Testis (tissue), 5 donors: ENCODE measurements at places on chromosomes 12 and 14. TPM values are rescaled to one million over a fixed set of nuclear protein-coding genes. Genes with fewer than 3 reads are reported as not detected.

DNA sequence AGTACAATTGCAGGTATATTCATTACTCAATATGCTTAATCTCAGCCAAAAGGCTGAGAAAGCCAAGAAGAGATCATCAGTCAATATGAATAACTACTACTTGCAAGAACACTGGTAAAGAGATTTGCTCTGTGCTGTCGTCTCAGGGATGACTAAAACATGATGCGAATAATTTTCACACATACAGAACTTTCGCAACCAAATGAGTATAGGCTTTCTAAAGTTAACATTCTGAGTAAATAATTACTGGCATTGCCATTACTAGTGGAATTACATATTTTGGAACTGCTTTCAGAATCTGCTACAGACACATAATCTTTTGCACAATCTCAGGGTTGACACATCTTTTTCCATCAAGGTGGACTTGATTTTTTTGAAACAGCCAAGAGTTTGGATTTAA is 24.7 kb downstream of the NCKAP1L start:
- H3K27ac ChIP-seq = no peak overlapping the region
- H3K36me3 ChIP-seq = no peaks in the 10 kb centered on the region
- H3K4me3 ChIP-seq = no peak overlapping the region
- DNase-seq = no peak

- H3K4me1 ChIP-seq = no peaks in the 10 kb centered on the region
- no peak overlapping the region for H3K4me3 ChIP-seq
Measured at GRCh38 chr12:131776237-131776889, 51.8 kb upstream of the MMP17 start.

PMCH gene
- not detected for total RNA-seq

DNA sequence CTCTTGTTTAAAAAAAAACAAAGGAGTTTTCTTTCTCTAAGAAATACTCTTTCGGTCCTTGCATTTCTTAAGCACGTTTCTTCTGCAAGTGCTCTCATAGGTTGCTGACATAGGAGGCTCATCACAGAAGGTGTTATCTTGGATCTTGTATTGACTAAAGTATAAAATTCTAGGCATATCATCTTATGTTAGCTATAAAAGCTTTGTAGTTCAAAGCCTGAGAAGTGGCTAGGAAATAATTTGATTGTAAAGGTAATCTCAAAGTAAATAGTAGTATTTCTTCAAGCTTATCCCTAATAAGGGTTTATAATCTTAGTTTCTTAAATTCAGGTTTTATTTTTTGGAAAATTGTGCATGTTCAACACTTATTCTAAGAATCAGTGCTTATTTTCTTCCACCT is 778.9 kb downstream of the TMTC2 start:
- no peak overlapping the region for H3K27ac ChIP-seq
- H3K27me3 ChIP-seq = no peaks in the 10 kb centered on the region
- H3K4me1 ChIP-seq = no peaks in the 10 kb centered on the region
- H3K4me3 ChIP-seq = no peak overlapping the region

DNA sequence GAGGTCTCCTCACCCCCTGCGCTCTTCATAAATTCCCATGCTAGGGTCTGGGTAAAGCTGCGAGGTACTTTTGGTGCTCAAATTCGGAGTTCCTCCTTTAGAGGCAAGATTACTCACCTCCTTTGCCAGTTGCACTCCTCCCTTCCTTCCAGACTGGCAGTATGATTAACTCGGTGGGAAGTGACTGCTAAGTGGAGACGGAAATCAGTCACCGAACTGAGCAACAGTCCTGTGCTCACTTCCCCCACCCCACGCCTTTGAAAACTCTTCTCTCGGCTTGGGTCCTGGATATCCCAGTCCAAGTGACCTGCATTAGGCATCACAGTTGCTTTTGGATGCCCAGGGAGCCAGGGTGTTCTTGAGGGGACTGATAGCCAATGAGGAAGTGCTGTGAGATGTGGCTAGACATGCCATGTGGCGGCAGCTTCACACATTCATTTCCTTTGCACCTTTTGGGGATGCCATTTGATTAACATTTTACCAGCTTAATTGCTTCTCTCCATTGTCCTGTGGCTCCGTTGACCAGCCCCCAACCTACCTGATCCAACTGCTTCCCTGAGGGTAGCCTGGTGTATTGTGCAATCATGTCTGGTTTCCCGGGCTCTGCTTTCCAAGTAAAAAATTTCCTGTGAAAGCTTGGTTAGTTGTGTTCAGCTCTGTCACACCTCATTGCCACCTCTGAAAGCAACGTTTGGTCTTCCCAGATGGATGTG is 840 bp downstream of the PNP start:
- H3K36me3 ChIP-seq = no peaks in the 10 kb centered on the region
- no peaks in the 10 kb centered on the region for H3K27me3 ChIP-seq
- H3K4me1 ChIP-seq = no peaks in the 10 kb centered on the region
- H3K4me3 ChIP-seq = peak overlapping the region; percentile 61
- DNase-seq = peak; percentile 35

- no peak overlapping the region for H3K27ac ChIP-seq
- no peaks in the 10 kb centered on the region for H3K4me1 ChIP-seq
- DNase-seq = no peak
- no peaks in the 10 kb centered on the region for H3K36me3 ChIP-seq
- H3K27me3 ChIP-seq = no peaks in the 10 kb centered on the region
- no peak overlapping the region for H3K4me3 ChIP-seq
Measured at GRCh38 chr12:77609016-77609415, 221.7 kb upstream of the NAV3 start.

DDN gene
- 0.55 TPM for total RNA-seq

GRCh38 chr14:61217516-61217915 is 63.6 kb downstream of the TMEM30B start:
- DNase-seq = no peak
- H3K36me3 ChIP-seq = no peaks in the 10 kb centered on the region
- H3K4me3 ChIP-seq = no peak overlapping the region
- H3K27ac ChIP-seq = no peak overlapping the region

IGF1 gene
- 50.9 TPM for total RNA-seq

FGF23 gene
- total RNA-seq = not detected

DNA sequence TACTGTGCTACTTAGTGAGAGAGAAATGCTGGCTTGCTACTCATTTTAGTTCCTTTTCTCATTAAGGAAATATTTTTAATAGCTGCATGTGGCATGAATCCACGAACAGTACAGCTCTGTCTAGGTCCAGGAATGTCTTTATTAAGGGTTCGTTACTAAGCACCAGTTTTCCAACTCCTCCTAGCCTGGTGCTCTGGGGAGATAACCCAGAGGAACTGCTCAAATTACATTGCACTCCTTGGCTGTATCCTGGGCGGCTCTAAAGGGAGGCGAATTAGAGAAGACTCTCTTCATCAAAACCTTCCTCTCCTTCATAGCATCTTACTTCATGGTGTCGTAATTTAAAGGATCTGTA is 101.3 kb downstream of the PPM1A start:
- no peak for DNase-seq
- no peak overlapping the region for H3K27ac ChIP-seq
- H3K4me1 ChIP-seq = peaks cover 6% of the 10 kb centered on the region
- no peaks in the 10 kb centered on the region for H3K36me3 ChIP-seq
- no peak overlapping the region for H3K4me3 ChIP-seq
- no peaks in the 10 kb centered on the region for H3K27me3 ChIP-seq

TMCC3 gene
- 5.1 TPM for total RNA-seq

DAZAP2 gene
- 106 TPM for total RNA-seq

AICDA gene
- total RNA-seq = not detected

DNA sequence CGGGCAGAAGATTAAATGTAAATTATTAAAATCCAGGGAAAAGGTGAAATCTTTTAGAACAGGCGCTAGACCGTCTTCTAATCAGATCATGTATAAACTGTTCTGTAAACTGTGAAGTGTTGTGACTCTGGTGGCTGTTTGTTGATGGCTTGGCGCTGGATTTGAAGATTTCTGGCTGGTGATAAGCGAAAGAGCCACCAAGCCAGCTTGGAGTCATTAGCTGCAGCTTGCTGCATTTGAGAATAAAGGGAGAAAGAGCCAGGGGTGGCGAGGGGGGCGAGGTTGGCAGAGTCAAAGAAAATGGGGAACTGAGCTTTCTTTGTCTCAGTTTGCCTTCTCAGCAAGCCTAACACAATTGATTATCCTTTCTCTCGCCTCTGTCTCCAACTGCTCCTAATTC is 8.0 kb downstream of the SYNDIG1L start:
- no peak for DNase-seq
- H3K36me3 ChIP-seq = no peaks in the 10 kb centered on the region
- no peaks in the 10 kb centered on the region for H3K4me1 ChIP-seq
- no peak overlapping the region for H3K27ac ChIP-seq
- H3K4me3 ChIP-seq = no peak overlapping the region
- H3K27me3 ChIP-seq = no peaks in the 10 kb centered on the region

DNA sequence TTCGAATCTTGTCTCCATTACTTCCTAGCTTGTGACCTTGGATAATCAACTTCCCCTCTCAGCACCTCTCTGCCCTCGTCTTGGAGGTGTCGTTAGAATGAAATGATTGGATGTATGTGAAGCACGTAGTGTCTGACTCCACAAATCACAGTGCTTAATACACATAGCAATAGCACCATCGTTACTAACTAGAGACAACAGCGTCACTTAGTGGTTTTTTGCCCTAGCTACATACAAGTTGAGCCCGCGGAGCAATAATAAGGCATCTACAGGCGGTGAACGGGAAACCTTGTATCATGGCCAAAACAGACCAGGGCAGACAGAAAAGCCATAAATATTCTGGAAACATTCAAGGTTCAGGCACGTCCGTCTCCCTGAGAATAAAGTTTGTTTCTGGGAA is 154.9 kb downstream of the ASCL4 start:
- no peak overlapping the region for H3K4me3 ChIP-seq
- no peaks in the 10 kb centered on the region for H3K36me3 ChIP-seq
- peak; percentile 27 for DNase-seq

THTPA gene
- 34.9 TPM for total RNA-seq
